Right kidney (tissue), 9 donors: ENCODE measurements at places on chromosomes 1 and 21.

DNA sequence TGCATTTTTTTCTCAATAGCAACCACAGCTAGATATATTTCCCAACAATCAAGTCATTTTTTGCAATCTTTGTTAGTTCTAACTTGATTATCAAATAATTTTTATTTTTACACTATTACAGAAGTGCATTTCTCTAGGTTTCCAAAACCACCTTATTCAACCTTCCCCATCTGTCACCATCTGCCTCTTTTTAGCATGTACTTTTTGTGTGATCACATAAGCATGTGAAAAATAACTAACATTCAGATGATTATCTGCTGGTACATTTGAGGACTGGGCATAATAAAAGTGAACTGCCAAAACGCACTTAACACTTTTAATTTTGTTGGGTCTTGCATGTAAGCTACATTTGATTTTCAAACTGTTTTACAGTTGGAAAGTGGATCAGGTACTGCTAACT lies 291.5 kb downstream of the AKT3 start:
- DNase-seq: no peak

- no peak for DNase-seq
Observed at GRCh38 chr1:161943737-161944136, 79.9 kb downstream of the OLFML2B start.

GRCh38 chr1:51518586-51519047 lies 449 bp downstream of the EPS15 start:
- peak; percentile 74 for DNase-seq

- DNase-seq: no peak
Observed at GRCh38 chr1:6040861-6041415, 4.8 kb upstream of the KCNAB2 start.
